ENCODE measurements at places on chromosomes 6 and 20.

GRCh38 chr6:133001040-133001565 lies 186.7 kb downstream of the RPS12 start:
- DNase-seq = no peak

- no peak for DNase-seq
Measured at GRCh38 chr20:8449123-8449522, 317.1 kb downstream of the PLCB1 start.

GRCh38 chr20:34703424-34704176 lies 544 bp upstream of the TP53INP2 start:
- DNase-seq = no peak

GRCh38 chr6:70210462-70210861 lies 92.4 kb downstream of the COL9A1 start:
- DNase-seq = no peak

DNA sequence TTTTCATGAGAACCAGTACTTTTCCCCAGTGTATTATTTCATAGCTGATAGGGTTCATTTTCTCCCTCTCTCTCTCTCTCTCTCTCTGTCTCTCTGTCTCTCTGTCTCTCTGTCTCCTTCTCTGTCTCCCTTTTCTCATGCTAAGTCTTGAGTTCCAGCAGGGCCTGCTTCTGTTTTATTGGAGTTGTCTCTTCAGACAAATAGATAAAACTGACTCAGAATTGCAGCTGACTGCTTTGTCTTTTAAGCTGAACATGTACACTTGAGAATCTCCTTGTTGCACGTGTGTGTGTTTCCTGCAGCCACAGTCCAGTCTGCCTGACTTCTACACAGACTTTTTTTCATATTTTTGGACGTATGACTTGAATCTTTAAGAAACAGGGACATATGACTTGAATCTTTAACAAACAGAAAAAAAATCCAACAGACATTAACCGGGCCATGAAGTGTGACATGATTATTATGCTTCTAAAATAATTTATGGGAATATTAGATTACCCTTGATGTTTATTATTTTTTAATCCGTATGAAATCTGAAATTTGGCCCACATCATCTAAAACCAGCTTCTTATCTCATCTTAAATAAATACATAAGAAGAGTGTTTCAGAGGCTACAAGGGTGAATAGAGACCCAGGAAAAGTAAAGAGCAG lies 71.5 kb downstream of the JAG1 start:
- no peak for DNase-seq

DNA sequence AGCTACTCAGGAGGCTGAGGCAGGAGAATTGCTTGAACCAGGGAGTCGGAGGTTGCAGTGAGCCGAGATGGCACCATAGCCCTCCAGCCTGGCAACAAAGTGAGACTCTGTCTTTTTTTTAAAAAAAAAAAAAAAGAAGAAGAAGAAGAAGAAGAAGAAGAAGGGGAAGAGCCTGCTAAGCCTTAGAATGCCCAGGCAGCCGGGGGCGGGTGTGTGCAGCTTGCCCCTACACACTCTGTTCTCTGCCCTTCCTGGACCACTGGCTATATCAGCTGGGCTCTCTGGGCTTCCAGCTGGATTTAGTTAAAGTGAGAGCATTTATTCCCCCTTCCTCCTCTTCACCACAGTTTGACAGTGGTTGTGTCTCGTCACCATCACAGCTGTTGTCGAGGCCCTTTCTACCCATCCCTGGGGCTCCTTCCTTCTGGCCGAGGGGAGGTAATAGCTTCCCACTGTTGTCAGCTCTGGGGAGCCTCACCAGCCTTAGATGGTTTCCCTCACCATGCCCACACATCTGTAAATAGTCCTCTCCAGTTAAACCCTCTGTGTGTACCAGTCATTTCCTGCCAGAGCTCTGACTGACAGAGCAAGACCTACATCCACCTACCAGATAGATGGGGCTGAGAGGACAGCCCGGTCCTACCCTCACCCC lies 77.6 kb downstream of the TRERF1 start:
- DNase-seq = no peak

GRCh38 chr6:30782425-30783014 lies 38.2 kb upstream of the IER3 start:
- no peak for DNase-seq

GRCh38 chr20:37315452-37316110 lies 26.1 kb downstream of the MANBAL start:
- no peak for DNase-seq

GRCh38 chr20:63977739-63978276 lies 1.6 kb downstream of the SAMD10 start:
- DNase-seq = no peak

GRCh38 chr6:43246301-43247113 lies 3.2 kb downstream of the TTBK1 start:
- DNase-seq = no peak

GRCh38 chr6:72639920-72640614 lies 18.2 kb downstream of the KCNQ5 start:
- DNase-seq = no peak

DNA sequence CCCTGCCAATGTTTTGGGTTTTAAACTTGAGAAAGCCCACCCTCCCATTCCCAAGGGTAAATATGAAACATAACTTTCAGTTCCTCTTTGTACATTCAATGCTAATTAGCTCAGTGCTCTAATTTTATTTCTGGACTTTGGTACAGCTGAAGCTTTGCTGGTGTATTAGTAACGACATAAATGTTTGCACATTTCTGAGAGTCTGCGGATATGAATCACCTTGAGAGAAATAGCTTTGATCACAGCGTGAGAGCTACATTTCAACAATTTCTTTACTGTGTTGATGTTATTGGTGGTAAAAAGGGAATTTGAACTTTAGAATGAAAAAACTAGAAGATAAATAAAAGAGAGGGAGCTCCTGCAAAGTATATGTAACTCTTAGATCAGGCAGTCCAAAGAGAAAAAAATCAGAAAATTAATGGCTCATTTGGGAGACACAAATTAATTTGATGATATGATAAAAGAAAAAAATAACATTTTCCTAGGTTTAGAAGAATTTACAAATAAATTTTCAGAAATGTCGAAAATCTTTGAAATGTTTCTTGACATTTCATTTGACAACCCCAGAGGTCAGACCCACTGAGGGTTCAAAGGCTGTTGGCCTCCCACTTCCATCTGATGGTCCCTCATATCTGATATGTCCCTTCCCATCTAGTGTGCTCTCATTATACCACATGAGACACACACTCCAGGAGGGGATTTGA lies 38.5 kb upstream of the CAP2 start:
- DNase-seq = no peak

DNA sequence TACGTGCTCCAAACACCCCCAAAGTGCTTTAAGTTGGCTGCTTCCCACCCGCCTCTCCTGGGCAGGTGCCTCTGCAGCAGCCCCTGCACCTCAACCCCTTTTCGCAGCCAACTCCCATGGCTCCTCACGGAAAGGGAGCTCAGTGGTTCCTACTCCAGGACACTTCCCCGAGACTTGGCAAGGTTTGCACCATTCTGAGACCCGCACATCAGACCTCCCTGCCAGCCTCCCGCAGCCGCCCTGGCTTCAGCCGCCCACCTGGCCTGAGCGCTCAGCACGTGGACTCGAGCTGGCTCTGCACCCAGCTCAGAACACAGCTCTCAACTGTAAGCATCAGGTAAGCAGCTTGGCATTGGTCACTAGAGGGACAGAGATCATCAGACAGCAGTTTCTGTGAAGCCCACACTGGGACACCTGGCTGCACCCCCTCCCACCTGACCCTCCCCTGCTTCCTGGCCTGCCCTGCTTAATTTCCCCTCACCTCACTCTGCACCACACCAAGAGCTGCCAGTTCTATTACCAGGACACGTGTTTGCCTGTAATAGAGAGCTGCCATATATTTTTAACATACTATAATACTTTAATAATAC lies 28.5 kb downstream of the GMDS start:
- DNase-seq = no peak

DNA sequence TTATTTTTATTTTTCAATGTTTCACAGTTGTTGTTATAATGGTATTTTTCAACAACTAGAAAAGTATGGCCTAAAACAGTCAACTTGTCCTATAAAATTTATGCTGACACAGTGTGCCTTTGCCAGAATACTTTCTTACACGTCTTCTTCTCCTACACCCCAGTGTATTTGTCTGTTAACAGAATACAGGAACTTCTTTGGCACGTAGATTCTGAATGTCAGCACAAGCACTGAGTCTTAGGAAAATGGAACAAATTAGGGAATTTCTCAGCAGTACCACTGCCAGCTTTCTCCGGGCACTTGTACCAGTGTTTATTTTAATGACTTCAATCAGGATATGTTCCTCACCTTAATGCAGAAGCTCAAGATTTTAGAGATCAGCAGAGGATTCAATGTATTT lies 26.7 kb upstream of the AKIRIN2 start:
- no peak for DNase-seq

DNA sequence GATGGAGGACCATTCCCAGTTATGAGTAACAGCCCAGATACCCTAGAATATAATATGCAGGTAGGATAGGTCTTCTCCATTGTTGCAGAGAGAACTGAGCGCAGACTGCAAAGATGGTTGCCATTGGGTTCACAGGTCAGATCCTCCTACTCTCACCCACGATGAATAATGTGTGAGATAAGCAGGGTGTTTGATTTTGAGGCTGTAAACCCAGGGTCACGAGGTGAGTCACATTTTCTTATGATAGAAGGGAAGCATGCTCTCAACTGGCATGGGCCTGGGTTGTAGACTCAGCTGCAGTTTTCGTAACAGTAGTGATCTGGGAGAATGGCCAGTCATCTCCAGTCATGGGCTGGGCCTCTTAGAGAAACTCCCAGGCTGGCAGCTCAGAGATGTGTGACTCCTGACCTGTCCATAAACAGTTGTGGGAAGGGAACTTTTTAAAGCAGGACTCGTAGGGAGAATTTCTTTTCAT lies 74.2 kb downstream of the CD164 start:
- DNase-seq = peak; percentile 61

- DNase-seq = no peak
Measured at GRCh38 chr6:169188051-169188470, 65.6 kb downstream of the THBS2 start.

DNA sequence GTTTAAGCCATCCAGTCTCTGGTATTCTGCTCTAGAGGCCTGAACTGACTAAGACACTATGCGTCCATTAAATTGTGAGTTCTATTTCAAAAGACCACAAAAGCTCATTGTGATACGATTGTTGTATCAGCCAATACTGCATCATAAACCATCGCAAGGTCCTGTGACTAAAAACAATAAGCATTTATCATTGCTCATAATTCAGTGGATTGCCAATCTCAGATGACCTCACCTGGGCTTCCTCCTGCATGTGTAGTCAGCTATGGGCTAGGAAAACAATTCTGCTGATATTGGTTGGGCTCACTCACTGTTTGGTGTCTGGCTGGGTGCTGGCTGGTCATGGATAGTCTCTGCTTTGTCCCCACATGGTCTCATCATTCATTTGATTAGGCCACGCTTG lies 592.7 kb upstream of the BTBD3 start:
- no peak for DNase-seq

- no peak for DNase-seq
Measured at GRCh38 chr6:21800948-21801438, 207.4 kb downstream of the SOX4 start.

DNA sequence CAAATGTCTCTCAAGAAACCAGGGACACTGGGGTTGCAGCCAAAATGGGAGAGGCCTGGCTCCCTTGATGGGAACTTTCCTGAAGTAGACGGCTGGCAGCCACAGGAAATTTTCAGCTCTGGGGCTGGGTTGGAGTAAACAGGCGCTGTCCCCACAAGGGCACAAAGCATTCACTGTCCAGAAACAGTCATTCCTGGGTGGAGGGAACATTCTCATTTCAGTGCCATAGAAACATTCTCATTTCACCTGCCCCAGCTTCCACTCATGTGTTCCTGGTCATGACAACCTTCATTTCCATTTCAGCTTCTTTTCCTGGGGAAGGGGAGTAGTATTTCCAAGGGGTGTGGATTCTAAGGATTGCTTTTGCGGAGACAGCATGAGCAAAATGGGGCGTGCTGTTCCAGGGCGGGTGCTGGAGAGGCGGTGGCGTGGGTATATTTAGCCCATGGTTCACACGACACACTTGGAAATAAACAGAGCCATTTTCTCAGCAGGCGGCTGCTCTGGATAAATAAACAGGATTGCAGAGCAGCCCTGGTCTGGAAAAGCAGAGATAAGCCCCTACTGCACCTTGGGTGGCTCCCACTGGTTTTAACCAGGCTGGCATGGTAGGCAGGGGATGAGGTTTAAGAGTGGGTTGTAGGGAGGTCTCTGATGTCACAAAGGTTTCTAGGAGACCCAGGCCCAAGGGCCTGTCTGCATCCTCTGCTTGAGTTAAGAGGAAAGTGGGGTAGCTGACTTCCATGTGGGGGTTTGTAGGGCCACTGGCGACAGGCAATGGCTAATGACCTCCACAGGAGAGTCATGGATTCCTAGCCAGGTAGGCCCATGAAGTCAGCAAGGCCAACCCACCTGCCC lies 32.9 kb downstream of the COX4I2 start:
- no peak for DNase-seq

- DNase-seq = no peak
Measured at GRCh38 chr20:3663031-3663701, at the start of gene GFRA4. GFRA4 (minus strand) TSS chr20:3663399; CDS start chr20:3663399, 0 bp downstream.

- no peak for DNase-seq
Measured at GRCh38 chr6:105388392-105388791, 14.5 kb downstream of the PREP start.

GRCh38 chr6:75493400-75494064 lies at the start of gene FILIP1:
FILIP1 (minus strand) TSS chr6:75493800; CDS start chr6:75414972, 78,828 bp downstream.
- no peak for DNase-seq

GRCh38 chr6:24031496-24031895 lies 94.5 kb upstream of the NRSN1 start:
- DNase-seq = no peak

GRCh38 chr6:16006681-16007080 lies 122.2 kb upstream of the MYLIP start:
- no peak for DNase-seq

GRCh38 chr6:37517411-37517812 lies 17.7 kb upstream of the CCDC167 start:
- no peak for DNase-seq

DNA sequence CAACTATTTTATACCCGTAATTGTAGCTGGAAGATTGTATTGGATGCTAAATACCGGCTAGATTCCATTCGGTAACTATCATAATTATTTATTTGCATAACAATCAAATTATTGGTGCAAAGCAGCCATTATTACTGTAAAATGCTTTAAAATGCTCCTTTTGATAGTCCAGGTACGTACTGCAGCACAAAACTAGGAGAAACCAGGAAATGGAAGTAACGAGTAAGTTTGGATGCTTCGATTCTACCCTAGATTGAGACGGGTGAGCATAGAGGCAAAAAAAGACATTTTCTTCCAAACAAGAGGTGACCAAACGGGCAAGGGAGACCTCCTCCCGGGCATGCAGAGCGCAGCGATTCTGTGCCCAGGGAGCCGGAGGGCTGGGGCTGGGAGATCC lies 469 bp upstream of the XRN2 start:
- DNase-seq = no peak

GRCh38 chr6:10402648-10403311 lies 12.1 kb downstream of the TFAP2A start:
- no peak for DNase-seq

GRCh38 chr6:107704347-107705013 lies 119.6 kb downstream of the SCML4 start:
- DNase-seq = no peak

DNA sequence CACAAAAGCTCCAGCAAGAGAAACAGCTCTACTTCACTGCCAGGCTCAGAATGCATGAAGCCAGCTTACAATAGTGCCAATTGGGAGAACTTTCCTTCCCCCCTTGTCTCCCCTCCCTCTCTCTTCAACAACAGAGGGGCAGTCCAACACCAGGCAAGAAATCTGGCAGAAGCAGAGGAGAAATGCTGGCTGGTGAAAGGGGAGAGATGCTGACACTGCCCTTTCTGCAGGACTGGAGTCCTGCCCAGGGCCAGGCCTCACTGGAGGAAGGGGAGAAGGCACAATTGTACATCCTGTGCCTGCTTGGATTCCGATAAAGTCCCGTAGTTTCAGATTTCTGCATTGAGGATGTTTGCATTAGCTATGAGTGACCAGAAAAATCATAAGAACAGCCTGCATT lies 148.6 kb downstream of the LRRC1 start:
- DNase-seq = no peak
